Activated T-cell treated with anti-CD3 and anti-CD28 coated beads, Interleukin-2, amount 50 U/mL, for 1 hour (primary cell): ENCODE measurements at places on chromosomes 16 and 17.

DNA sequence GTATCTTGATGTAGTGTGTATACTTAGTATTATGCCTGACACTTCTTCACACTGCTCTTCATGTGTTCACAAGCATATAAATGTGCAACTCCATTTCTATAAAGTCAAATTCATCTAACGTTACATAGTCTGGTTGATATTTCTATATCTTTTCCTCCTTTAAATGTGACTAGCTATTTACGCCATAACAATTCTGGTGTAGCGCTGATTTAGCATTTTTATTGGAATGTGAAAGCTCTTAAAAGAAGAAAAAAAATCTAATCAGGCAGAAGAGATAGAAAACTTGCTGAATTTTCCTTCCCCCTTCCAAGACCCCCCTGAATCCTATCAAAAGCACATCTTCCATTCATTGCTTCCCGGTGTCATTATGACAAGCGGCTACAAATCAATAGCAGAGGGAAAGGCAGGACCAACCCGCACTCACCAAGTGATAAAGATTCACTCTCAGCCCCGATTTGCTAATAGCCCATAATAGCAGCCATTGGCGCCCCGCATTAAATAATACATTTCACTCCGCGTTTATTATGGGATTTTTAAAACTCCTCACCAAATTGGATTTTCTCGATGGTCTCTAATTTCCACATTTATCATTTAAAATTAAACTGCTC lies 299.5 kb upstream of the PMFBP1 start:
- DNase-seq = no peak

DNA sequence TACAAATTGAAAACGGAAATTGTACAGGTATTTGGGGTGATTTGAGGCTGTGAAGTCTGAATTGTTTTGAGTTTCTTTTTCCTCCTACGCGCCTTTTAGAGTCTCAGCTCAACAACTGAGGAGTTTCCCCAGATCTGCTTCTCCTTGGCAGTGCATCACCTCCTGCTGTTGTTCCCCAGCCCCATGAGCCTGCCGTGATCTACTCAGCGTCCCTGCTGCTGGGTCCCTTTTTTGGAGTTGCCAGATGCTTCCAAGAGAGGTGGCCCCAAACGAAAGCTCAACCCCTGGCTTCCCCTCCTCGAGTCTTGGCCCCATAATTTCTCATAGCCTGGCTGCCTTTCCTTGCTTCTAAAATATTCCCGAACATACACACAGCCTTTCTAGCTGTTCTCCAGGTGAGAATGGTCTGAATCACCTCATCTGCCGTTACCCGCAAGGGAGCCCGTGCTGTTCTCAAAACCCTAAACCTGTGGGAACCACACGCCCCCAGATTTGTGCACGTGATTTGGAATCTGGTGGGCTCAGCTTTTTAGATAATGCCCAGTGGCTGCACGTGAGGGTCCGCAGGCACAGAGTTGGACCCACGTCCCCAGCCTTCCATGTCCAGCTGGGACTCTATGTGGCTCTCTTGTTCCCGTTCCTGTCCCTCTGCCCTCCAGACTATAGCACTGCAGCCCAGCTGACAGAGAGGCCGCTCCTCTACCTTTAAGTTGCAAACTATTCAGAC lies 179.1 kb upstream of the CHMP6 start:
- DNase-seq = peak; percentile 16

DNA sequence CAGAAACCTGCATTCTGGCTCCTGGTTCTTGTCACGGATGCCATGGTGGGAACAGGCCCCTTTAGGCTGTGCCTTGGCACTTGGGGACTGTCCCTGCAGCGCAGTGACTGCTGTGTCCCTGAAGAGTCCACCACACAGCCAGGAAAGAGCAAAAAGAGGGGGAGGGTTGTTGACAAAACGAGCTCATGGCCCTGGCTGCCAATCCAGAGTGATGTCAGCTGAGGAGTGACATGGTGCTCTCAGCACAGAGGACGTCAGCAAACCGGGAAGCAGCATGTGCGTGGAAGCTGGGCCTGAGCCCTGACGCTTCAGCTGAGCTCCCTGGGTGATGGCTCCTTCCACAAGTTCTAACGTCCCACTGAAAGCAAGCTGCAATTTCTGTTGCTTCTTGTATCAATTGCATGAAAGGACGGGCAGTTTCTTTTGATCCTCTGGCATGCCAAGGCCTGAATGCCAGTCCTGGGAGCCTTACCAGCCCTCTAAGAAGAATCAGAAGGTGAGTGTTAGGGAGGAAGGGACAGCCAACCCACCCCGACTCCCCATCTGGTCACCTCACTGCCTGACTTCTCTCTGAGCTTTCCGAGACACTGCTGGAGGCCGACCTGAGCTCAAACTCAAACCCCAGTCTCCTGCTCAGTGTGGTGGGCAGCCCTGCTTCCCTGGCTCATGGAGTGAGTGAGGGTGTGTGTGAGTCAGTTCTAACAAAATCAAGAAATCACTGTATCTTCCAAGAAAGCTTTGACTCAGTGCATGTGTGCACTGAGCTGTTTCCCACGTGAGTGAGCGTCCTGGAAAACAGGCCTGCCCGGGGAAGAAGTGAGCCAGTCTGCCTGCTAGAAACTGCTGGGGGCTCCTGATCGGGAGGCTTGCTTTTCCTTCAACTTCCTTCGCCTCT lies 14.7 kb upstream of the WNT3 start:
- DNase-seq = no peak

DNA sequence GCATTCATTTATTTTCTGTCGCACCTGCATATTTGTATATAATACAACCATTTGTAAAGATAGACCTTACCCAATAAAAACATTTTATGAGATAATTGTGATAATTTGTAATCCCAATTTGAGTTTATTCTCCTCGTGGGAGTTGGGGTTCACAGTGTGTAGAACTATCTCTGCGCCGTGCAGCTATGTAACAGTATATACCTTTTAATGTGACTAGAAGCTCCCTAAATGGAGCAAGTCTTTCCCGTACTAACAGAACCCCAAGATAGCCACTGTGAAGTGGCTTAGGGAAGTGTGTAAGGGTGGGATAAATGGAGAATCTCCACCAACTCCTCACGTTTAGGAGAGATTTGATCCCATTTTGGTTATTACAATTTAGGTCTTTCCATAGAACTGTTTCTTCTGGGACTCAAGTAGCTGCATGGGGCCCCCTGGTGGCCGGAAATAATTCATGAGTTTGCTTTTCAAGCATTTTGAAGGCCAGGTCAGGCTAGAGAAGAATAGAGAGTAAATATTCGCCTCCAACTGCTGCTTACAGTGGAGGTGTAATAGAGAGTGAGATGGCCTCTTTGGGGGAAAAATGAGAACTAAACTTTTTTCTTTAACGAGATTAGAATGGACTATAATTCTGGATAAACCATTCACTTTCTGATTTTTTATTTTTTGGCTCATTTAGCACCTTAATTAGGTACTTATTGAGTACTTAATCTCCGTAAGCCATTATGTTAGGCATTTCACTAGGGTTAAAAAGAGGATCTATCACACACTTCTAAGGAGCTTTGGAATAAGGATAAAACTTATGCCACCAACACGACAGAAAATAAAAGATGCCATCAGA lies 4.5 kb downstream of the TMEM100 start:
- DNase-seq = peak; percentile 42

DNA sequence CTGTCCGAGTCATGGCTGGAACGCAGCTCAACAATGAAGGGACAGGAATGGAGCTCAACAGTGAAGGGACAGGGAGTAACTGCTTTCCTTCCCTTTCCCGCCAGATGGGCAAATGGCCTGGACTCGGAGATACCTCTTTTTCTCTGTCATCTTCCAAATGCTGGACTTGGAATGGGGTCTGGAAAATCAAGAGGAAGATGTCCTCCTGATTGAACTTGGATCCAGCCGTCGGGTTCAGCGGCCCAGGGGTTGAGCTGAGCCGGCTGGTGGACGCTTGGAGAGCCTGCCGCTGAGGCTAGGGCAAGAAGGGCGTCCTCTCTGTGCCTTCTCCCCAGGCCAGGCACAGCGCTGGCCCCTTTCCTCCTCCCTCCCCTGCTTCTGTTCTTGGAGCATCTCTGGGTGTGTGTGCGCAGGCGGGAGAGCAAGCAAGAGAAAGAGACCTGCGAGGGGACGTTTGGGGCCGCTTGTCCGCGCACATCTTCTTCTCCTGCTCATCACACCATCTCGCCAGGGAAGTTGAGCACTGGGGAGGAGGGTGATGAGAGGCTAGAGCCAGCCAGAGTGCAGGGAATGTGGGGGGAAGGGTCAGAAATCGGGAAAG lies 6.6 kb downstream of the NEUROD2 start:
- DNase-seq = no peak

GRCh38 chr16:10511829-10512228 lies 68.6 kb downstream of the EMP2 start:
- no peak for DNase-seq

GRCh38 chr17:50630524-50631194 lies 4.0 kb upstream of the ABCC3 start:
- peak; percentile 70 for DNase-seq
